ENCODE measurements at places on chromosomes 2 and 18.
A peak's percentile ranks its signal among the peaks of the same experiment; 100 is the strongest.

DNA sequence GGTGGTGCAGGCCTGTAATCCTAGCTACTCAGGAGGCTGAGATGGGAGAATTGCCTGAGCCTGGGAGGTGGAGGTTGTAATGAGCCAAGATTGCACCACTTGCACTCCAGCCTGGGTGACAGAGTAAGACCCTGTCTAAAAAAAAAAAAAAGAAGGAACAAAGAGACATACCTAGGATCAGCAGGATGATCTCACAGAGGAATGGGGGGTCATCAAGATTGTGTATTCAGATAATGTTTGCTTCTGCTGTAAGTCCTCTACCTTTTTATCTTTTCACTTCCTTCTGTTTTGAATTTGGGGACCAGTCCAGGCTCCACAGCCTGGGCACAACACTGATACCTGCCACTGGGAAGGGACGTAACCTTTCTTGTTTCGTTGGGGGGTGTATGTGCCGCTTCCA is 53.2 kb downstream of the MAP4K4 start:
- peak; percentile 57 for DNase-seq

- DNase-seq, result no peak
These were observed 72.6 kb downstream of the CTAGE1 start for GRCh38 chr18:22344908-22345670.

DNA sequence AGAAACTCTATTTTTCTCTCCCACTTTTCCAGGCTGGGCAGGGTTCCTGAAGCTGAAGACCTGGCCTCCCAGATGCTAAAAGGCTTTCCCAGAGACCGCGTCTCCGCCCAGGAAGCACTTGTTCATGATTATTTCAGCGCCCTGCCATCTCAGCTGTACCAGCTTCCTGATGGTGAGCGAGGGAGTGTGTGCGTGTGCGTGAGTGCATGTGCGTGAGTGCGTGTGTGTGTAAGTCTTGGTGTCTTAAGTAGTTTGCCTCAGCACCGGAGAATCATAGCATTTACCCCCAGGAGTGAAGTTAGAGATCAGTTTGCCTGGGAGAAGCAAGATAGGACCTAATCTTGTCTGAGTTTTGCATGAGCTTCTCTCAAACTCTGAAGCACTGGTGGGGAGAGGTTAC is 73.7 kb downstream of the CDK15 start:
- DNase-seq, result no peak

- DNase-seq, result no peak
These were observed 88.6 kb downstream of the LIPG start for GRCh38 chr18:49650426-49650891.

GRCh38 chr2:38174646-38175423 is 98.9 kb upstream of the CYP1B1 start:
- DNase-seq, result peak; percentile 21

All from mesendoderm (in vitro differentiated cells).